ENCODE measurements at places on chromosomes 1 and 21.

- no peak for DNase-seq
Measured at GRCh38 chr21:35294231-35294898, 245.3 kb upstream of the RUNX1 start.

DNA sequence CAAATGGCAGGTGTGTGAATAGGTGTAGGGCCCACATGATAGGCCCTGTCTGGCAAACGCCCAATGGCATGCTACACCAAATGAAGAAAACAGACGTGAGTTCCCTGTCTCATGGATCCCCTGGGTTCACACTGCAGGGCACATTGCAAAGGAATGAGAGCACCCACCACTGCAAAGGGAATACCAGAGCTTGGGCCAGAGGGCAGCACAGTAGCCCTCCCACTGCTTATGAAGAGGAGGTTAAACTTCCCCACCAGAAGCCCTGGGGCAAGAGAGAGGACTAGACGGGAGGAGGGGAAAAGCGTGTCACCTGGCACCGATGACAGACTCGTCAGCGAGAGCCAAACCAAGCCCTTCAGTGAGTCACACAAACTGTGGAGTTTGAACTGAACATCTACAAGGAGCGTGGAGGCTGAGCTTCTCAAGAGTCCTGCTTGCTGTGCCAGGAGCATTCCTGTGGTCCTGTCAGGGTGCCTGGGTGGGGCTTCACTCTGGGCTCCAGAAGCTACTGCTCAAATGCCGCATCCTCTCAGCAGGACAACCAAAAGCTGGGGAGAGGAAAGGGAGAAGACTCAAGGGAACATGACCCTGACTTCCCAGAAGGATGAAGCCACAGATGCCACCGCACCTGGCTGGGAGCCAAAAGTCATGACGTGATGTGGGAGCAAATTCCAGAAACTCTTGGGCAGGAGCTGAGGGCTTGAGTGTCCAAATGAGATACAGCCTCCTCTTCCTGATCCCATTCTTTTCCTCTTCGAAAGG lies 61.1 kb downstream of the TOMM20 start:
- DNase-seq: no peak

GRCh38 chr1:203055161-203055799 lies 29.0 kb downstream of the PPFIA4 start:
- DNase-seq: no peak

GRCh38 chr1:20950679-20951078 lies 163.6 kb upstream of the HP1BP3 start:
- DNase-seq: no peak

DNA sequence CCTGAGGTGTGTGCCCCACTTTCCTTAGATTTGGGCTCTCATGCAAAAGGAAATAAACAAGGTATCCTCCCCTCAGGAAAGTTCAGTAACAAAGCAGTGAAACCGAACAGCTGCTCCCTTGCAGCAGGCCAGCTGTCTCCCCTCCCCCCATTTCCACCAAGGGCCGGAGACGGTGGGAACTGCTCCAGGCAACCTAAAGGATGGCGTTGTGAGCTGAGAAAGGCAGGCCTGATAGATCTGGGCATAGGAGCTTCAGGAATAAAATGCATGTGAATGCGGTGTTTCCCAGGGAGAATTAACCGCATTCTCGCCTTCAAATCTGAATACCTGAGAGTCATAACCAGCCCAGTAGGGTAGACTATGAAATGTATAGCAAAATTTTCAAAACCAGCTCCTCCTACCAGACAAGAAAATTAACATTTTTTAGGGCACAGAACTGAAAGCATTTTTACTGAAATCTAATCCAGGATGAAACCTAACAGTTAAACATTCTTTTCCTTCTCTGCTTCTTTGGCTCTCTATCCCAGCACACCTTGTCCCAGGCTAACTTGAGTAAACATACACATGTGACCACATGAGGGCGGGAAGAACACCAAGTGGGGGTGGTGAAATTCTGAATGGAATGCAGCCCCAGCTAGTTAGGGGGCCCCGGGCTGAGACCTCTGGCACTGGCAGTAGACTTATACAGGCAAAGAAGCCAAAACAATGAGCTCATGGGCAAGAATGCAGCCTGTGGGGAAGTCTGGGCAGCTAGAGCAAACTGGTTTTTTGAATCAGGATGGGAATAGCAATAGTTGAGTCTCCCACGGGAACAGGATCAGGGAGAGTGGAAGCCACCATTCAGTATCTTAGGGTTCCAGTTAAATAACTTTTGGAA lies 11.5 kb downstream of the MCL1 start:
- DNase-seq: peak; percentile 18

DNA sequence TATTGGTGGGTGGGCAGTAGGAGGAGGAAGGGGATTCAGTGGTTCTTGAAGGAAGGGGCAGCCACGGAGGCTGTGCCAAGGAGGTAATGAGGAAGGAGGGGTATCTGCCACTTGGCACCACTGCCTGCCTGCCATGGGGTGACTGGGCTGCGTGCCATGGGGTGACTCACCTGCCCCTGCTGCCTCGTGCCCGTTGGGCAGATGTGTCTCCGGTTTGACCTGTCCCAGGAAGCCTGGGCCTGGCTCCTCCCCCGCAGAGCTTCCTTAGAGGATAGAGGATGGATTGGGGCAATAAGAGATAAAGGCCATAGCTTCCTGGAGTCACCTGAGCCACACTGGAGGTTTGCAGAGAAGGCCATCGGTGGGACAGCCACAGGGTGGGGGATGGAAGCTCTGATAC lies 1.7 kb downstream of the PADI3 start:
- no peak for DNase-seq

- DNase-seq: no peak
Measured at GRCh38 chr21:38979271-38980121, 173.8 kb downstream of the ETS2 start.

- no peak for DNase-seq
Measured at GRCh38 chr1:40844079-40844478, 18.1 kb downstream of the CITED4 start.

- no peak for DNase-seq
Measured at GRCh38 chr21:31339721-31340120, 4.3 kb downstream of the TIAM1 start.

- DNase-seq: no peak
Measured at GRCh38 chr1:102884238-102884637, 224.1 kb downstream of the COL11A1 start.

- no peak for DNase-seq
Measured at GRCh38 chr21:42027822-42028765, 17.9 kb upstream of the ZBTB21 start.

DNA sequence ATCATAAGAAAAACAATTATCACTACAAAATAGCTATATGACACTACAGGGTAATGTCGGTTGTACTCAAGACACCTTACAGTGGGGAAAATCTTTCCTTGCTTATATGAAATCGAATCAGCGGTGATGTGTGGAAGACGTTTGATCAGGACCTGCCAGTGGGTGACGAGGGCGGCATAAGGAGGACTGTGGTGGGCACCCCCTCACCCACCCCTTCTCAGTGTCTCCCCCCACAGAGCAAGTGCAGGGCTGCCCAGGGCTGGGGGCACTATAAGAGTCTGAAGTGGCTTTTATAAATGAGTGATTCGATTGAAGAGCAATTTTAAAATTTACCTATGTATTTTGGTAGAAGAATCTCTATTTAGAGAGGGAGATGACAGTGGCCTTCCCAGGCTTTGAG lies 35.8 kb downstream of the CRYAA start:
- no peak for DNase-seq

GRCh38 chr1:40659649-40659947 lies 5.9 kb downstream of the RIMS3 start:
- no peak for DNase-seq

- DNase-seq: no peak
Measured at GRCh38 chr1:116284819-116285390, 88.1 kb upstream of the ATP1A1 start.

- DNase-seq: no peak
Measured at GRCh38 chr21:46229133-46229922, 754 bp upstream of the LSS start.

GRCh38 chr1:109877317-109877771 lies 33.3 kb upstream of the CSF1 start:
- no peak for DNase-seq

DNA sequence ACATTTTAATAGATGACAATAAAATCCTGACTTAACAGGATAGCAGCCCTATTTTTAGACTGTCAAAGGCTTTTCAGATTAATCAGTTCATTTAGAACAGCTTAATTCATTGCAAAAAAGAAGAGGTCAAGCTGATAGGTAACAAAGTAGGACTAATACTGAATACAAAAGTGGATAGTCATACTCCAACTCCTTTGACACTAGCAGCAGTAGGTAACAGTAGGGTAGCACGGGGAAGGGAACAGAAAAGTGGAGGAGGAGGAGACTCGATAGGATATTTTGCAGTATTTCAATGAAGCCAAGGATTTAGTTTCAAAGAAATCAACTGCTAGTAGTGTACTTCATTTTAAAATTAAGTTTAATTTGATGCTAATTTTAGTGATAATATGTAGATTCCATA lies 51.1 kb downstream of the USP1 start:
- DNase-seq: no peak

DNA sequence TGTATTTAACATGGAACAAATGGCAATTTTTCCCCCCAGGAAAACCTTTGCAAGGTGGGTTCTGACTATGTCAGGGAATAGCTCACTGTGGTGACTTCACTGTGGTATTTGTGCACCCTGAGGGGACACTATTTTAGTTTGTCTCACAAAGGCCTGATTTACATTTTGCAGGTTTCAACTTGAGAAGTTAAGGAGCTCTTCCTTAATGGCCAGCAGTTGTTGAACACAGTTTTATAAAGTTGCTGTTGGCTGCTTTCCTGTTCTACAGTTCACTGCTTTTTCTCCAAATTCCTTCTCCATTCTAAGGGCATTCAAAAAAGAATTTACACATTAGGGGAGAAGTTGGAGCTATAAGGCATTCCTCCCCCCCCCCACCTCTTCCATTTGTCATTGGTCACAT lies 4.6 kb downstream of the LAMC1 start:
- no peak for DNase-seq

- no peak for DNase-seq
Measured at GRCh38 chr1:4743978-4744750, 89.8 kb downstream of the AJAP1 start.

GRCh38 chr1:243364330-243364729 lies 108.5 kb downstream of the SDCCAG8 start:
- DNase-seq: no peak

DNA sequence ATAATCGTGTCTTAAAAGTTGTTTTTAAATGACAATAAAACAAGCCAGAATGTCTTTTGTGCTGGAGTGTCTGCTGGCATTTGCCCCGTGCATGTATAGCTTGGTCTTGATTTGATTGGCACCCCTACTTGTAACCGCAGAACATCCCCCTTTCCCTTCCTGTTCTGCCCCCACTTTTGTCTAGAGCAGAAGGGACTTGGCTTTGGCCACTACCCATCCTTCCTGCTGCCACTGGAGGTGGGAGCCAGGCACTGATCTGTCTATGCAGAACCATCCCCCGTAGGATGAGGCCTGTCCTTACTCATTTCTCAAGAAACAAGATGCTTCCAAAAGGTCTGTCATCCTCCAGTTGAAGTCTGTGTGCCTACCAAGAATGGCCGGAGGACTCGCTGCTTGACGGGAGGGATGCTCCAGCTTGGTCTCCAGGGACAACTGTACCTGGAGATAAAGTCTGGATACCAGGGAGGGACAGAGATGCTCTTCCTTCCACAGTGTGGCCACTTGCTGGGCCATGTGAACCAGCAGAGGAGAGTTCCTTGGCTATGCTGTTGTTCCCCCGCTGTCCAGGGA lies 1.1 kb upstream of the SLC27A3 start:
- no peak for DNase-seq

DNA sequence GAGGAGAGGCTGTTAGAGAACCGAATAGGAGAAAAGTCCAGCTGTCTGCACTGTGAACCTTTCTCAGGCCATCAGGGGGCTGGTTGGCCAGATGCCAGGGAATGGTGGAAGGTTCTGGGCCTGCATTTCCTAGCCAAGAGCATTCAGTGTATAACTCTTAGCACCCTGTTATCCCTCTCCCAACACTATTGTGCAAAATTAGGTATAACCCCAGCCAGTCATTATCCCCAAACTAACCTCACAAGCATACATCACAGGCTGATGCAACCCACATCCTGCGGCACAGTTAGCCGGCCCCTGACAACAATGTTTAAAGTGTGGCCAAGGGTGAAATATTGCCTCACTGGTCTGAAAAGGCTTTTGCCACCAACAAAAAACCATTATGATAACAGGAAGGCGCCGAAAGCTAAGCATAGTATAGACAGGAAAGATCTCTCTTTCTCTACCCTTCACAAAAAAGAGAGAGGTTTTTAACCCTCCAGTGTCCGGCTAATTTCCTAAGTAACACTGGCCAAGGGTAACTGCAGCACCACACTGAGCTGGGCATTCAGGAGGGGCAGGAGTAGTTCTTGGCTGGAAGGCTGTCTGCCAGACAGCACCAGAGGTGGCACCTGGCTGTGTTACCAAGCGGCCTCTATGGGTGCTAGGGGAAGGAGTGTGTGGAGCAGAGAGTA lies 77.3 kb upstream of the BCAR3 start:
- no peak for DNase-seq

GRCh38 chr21:35933466-35933865 lies 126.9 kb downstream of the SETD4 start:
- no peak for DNase-seq

GRCh38 chr1:18632218-18632588 lies 1.6 kb downstream of the PAX7 start:
- no peak for DNase-seq

DNA sequence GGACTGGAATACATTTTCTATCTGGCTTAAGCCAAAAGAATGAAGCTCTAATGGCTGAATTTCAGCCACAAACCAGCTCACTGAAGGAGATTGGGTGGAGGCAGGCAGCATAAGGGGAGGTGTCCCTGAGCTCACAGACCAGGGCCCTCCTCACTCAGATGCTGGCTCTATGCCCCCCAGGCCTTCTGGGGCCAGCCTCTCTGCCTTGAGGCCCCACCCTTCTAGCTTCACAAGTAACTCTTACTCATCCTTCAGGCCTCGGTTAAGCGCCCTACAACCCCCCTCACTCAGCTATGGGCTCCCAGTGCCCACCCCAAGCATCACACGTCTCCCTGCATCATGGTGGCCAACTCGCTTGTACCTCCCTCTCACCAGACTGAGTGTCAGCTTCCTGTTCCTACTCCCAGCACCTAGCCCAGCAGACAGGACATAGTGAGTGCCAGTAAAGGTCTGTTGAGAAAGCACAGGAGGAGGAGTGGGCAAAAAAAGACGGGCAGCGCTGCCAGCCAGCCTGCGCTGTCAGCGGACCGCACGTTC lies 40.8 kb upstream of the GPR157 start:
- DNase-seq: no peak

DNA sequence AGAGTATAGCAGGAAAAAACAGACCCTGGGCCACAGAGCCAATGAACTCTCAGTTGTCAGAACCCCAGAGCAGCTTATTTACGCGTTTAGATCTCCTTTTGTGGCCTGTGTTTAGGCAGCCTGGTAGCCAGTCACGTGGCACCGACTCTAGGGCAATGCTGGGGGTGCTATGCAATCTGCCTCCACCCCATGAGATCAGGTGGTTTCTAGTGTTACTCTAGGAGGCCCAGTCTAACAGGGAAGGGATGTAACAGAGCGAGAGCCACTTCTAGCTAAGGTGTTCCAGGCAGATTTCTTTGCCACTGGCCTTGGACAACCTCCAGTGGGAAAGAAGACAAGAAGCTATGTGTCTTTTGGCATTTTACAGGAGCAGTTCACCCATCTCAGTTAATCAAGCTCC lies 12.0 kb upstream of the A3GALT2 start:
- no peak for DNase-seq

GRCh38 chr1:198179556-198179981 lies 22.8 kb downstream of the NEK7 start:
- DNase-seq: no peak

Measured in GM10248 (cell line).